ENCODE measurements at places on chromosomes 3 and 15. TPM values are rescaled to one million over a fixed set of nuclear protein-coding genes. Genes with fewer than 3 reads are reported as not detected.

Gene IGSF10
- 0.14 TPM for total RNA-seq

Gene IL17RC
- total RNA-seq: 46.4 TPM

Gene KCTD6
- 8.5 TPM for total RNA-seq

Gene OXTR
- 12.3 TPM for total RNA-seq

Gene LRRC31
- total RNA-seq: not detected

Gene IMPG2
- 0.14 TPM for total RNA-seq

Gene TMEM108
- total RNA-seq: not detected

Gene GOLGA8J
- total RNA-seq: not detected

Gene NR2F2
- 20.6 TPM for total RNA-seq

Gene HGD
- total RNA-seq: 0.14 TPM

Gene SPATA12
- total RNA-seq: not detected

Gene FMN1
- 3.0 TPM for total RNA-seq

Gene RBMS3
- total RNA-seq: 63.9 TPM

Gene SLC22A13
- 0.43 TPM for total RNA-seq

Gene NR1I2
- total RNA-seq: under 0.01 TPM

Gene IMP3
- total RNA-seq: 101 TPM

Gene CCR9
- not detected for total RNA-seq

Gene CFAP91
- total RNA-seq: under 0.01 TPM

Gene GP5
- under 0.01 TPM for total RNA-seq

Gene PIF1
- 2.6 TPM for total RNA-seq

Gene SLC28A2
- total RNA-seq: not detected

Gene IL17RE
- total RNA-seq: 0.72 TPM

Gene RHCG
- total RNA-seq: not detected
